ENCODE measurements at places on chromosomes 1 and 21.

DNA sequence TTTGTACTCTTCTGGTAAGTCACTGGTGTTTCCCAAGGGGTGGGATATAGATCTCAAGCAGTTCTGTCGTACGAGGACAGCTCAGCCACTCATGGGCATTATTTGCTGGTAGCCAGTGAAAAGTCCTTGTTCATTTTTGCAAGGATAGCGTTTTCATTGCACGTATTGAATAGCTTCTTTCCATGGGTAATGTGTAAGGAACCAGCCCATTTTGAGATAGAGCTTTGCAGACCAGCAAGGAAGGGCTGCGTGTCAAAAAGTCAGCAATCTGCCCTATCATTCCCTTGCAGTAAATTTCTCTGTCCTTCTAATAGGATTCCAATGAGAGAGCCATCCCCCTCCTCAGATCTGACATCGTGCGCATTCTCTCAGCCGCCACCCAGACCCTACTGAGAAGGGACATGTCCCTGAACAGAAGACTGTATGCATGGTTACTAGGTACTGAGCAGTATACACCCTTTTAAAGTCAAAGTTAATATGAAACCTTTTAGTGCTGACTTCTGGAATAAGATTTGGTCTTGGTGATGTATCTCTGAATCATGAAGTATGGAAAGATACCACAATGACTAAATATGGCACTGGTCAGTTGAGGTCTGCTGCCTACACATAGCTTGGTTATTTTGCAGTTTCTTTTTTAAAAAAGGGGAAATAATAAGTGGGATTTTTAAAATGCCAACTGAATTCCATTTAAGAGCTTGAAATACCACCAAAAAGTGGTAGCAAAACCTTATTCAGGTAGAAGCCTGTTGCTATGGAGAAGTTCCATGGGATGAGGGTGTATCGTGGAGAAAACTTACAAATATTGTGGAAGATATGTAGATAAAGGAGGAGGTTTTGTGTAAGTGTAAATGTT, 55.3 kb downstream of the DOP1B start:
- peak; percentile 92 for DNase-seq

- peak; percentile 22 for DNase-seq
These were observed 247.2 kb downstream of the DUSP10 start for GRCh38 chr1:221494670-221495069.

DNA sequence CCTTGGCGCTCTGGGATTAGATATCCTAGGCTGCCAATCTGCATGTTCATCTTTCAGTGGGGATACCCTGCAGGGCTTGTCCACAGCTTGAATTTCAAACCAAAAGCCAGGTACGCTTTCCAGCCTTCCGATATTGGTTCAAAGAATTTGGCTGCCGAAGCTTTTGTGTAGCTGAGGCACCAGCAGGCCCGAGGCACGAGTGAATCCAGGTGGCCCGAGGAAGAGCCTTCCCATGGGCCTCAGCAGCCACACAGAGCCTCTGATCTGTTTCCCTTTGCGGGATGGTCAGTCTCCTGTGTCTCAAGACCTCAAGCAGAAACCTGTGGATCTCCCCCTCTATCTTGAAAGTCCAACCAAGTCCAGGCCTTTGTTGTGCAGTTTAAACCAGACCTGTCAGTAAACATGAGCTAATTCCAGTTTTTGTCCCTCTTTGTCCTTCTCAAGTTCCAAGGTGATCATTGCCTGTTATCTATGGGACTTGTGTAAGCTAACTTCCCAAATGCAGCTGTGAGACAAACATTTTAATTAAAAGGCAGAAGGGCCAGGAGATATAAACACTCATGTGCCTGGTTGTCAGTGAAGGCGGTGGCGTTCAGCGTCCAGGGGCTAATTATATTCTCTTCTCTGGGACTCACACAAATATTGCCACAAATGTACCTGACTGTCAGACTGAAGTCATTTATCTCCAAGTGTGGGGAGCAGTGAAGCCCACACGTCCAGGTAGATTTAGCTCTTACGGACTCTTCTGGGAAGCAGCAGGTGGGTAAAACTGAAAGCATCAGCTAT, 30.6 kb downstream of the VANGL1 start:
- no peak for DNase-seq

DNA sequence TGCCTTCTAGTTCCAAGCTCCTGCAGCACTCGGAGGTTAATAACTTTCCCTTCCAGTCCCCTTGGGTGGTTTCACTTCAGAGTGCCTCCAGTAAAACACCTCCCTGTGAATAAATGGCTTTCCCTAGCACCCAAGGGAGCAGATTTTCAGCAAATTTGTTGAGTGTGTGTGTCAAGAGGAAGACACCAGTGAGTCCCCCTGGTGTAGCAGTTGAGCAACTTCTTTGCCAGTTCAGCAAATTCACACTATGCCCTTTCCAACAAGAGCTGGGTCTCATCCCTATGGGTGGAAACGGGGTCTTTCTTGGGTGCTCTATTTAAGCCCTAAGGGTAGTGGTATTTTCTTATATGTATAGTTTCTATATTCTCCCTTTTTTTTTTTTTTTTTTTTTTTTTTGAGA, 806 bp upstream of the AADACL4 start:
- DNase-seq, result no peak

Data from astrocyte (in vitro differentiated cells and primary cell).